ENCODE measurements at places on chromosomes 16 and 17.

DNA sequence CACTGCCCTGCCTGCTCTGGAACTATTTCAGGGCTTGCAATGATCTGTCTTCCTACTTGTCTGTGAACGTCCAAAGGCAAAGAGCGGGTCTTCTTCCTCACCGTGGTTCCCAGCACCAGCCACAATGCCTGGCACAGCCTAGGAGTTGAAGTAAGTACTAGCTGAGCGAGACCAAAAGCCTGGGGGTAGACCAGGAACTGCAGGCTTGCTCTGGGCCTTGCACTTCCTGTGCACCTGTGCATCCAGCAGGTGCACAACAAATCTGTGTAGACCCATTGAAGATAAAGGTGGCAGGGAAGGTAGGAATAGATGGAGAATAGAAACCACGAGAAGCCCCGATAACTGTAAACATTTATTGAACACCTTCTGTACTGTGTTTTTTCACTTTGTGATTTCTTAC is 4.6 kb downstream of the FAM171A2 start:
- no peak for DNase-seq

DNA sequence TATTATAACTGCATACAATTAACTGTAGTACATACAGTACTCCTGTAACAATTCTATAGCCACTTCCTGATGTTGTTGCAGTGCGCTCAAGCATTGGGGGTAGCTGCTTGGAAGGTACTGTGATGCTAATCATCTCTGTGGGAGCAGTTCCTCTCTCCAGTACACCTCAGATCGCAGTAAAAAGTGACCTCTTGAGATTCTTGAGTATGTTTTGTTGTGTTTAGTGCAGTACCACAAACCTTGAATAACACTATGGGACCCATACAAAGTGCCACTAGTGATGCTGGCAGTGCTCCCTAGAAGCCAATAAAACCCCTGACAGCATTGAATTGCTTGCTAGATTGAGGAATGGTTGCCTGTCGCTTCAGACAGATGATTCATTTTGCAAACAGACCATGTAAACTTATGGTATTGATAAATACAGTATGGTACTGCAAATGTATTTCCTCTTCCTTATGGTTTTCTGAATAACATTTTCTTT is 193.0 kb downstream of the SPECC1 start:
- DNase-seq = no peak

DNA sequence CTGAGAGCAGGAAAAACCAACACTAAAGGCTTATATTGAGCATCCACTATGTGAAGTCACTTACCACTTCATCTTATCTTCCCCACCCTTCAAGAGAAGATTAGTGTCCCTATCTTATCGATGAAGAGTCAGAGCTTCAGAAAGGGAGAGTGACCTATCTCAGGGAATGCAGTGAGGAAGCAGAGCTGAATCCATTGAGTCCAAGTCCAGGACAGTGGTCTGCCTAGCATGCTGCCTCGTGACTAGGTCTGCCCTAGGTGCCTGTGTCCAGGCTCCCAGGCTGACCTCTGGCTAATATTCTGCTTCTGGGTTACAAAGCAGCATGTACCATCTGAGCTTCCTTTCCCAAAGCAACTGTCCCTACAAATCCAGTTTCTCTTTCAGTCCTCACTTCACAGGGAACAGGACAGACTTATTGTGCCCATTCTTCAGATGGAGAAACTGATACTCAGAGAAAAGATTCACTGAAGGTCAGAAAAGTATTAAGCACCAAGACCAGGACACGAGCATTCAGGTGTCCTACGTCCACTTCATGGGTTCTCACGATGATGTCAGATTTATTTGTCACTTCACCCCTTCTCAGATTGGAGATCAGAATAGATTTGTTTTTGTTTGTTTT is 13.3 kb upstream of the FZD2 start:
- no peak for DNase-seq

DNA sequence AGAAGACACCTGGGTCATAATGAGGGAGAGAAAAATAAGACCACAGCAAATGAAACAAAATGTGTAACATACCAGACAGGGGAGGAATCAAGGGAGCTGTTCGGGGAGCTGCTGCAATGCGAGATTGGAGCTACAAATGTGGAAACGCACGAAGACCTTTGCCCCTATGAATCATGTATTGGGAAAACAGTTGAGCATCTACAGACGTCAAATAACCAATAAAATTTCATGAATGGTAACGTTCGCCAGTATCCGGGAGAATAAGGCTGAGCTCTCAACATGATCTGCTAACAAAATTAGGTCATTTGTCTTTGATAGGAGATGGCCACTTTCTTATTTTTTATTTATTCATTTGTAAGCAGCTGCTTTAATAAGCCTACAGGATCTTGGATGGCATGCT is 486.2 kb upstream of the RBFOX1 start:
- no peak for DNase-seq

DNA sequence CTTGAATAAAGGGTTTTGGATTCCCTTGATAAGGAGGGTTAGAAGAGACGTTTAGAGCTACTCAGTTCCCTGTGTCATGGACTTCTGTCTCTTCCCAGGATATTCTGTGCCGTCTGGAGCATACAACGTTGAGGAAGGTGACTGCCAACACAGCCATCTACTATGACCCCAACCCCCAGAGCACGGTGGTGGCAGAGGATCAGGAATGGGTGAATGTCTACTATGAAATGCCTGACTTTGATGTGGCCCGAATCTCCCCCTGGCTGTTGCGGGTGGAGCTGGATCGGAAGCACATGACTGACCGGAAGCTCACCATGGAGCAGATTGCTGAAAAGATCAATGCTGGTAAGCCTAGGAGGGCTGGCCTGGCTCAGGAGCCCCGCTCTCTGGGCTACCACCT is 24.7 kb downstream of the POLR2A start:
- no peak for DNase-seq

DNA sequence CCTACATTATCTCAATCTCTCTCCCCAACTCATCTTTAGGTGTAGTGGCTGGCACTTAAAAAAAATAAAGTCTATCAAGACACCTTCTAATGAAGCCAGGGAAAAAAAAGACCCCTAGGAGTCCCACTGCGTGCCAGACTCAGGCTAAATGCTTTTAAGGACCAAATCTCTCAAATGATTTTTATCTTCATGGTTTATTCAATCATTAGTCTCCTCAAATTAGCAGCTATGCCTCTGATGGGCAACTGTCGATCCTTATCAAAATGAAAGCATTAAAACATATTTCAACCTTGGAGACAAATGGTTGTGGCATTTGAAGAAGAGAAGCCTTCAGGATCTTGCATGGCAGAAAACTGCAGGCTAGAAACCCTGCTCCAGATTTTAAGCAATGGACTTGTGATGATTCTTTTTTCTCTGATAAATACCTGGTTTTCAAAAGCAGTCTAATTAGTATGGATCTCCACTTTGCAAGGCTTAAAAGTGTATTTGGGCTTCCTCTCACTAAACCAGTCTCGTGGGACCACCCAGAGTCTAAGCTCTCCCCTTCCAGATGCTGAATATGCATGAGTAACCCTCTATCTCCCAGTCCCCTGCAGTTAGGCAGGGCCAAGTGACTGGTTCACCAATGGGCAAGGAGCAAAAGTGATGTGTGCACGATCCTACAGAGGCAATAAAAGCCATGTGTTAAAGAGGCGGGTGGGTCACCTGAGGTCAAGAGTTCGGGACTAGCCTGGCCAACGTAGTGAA is 14.9 kb downstream of the ITPRIPL2 start:
- DNase-seq = no peak

DNA sequence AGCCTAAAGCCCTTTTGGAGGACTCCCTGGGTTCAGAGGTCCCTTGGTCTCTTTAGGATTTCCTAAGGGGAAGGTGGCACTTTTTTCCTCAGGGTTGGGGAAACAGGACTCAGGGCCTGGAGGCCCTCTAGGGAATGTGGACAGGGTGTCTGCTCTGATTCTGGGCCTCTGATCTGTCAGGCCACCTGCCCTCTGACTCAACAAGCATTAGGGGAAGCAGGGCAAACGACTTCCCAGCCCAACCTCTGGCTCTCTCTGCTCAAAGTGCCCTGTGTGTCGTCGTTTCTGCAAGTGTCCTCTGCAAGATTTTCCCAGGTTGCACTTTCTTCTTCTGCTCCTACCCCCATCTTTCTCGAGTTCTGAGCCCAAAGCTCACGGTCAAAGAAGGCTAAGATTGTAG is 6.6 kb upstream of the IGFBP4 start:
- DNase-seq = no peak

DNA sequence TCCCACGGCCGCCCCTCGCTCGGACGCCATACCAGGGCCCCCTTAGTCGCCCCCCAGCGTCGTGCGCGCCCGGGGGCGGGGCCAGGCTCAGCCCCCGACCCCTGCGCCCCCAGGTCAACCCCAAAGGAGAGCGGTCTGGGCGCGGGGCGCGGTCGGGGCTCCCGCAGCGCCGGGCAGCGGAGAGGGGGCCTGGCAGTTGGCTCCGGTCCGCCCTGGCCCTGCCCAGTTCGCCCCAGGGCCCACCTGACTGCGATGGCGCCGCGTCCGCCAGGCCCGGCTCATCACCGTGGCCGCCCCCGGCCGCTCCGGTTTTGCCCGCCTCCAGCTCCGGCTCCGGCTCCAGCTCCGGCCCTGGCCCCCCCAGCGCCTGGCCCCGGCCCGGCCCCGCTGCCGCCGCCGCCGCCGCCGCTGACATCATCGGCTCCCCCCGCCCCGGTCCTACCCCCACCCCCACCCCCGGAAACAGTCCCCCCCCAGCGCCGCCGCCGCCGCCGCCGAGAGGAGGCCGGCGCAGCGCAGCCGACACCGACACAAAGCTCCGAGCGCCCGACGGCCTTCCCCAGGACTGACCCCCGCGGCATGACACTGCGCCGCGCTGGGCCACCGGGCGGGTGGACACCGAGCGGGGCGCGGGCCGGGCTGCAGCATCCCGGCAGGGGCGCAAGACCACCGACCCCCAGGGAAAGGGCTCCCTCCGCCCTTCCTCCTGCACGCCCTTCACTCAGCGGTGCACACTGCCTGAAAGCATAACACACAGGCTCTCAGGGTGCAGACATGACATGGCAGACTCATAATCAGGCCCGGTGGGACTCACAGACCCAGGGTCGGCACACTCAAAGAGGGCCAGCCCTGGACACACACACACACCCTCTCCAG is at the start of gene ZBTB4:
TSS of gene ZBTB4 (minus strand) at position 419 of the 876 bp plus-strand sequence. CDS start 12,830 bp downstream, outside the sequence.
- peak; percentile 74 for DNase-seq

- DNase-seq = no peak
Measured at GRCh38 chr17:62149961-62150360, 84.9 kb upstream of the MED13 start.
